ENCODE measurements at places on chromosomes 6 and 20.

DNA sequence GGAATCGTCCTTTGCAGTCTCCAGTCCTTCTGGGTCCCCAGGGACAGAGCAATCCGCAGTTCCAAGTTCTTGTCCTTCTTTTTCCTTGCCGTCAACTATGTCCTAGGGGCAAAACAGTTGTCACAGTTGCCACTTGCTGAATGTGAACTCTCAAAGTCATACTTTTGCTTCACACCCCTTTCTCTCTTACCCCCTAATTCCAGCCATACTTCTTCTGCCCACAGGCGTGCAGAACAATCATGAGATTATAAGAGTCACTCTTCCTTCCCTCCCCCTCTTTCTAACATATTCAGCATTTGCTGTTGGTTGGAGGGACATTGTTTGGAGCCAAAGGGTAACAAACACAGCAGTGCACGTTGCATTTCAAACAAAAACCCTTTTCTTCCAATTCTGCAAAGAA is 74.4 kb downstream of the BCAS1 start:
- no peak for DNase-seq

GRCh38 chr6:73382462-73383113 is 12.0 kb upstream of the DDX43 start:
- DNase-seq: no peak

GRCh38 chr6:12408752-12409151 is 118.6 kb downstream of the EDN1 start:
- DNase-seq: no peak

DNA sequence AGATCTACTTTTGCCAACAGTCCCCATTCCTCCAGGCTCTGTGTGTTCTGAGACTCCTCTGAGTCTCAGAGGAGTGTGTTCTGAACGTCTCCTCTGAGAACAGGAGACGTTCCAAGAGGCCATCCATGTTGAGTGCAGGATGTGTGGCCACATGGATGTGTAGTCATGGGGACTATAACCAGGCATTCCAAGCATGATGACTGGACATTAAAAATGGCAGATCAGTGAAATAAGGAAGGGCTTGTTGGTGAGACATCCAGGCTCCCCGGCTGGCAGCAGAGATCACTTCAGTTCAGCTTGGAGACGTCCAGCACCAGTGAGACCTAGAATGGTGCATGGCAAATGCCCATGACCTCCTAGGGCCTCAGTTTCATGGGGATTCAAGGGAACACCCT is 34.3 kb upstream of the POU5F1 start:
- no peak for DNase-seq

DNA sequence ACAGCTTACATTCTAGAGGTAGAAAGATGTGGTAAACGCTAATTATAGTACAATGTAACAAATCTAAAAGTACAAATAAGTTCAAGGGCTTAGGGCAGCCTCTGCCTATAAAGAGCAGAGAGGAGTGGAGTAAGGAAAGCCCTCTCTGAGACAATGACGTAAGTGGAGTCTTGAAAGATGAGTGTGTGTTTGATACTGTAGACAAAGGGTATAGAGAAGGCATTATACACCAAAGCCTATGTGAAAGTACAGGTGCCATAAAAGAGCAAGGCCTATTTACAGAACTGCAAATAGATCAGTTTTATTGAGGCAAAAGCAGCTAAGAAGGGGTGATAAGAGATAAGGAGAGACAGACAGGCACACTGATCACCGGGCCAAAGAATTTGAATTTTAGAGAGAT is 10.9 kb downstream of the GOPC start:
- no peak for DNase-seq

DNA sequence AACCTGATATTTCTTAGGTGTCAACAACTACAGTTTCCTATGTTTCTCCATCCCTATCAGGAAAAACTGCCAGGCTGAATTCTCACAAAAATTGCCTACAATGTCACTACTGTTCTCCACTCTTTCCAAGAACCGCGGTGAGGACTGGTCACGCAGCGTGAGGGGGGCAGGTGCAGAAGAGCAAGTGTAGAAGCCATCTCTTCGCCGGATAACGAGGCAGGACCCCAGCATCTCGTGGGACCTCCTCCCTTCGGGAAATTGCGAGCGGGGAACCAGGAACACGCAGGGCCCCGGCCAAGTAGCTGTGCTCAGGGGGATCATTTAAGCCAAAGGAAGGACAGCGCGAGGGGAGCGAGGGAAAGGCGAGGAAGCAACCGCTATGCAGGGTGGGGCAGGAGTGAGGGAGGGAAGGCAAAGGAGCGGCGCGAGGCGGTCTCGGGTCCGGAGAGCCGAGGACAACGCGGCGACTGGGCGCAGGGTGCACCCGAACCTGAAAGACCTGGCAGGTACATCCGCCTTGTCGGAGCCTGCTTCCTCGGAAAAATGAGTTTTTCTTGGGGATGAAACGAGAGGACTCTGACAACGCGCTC is 559 bp downstream of the APMAP start:
- DNase-seq: peak; percentile 16

- DNase-seq: no peak
These were observed 329.1 kb upstream of the RUNX2 start for GRCh38 chr6:44999066-44999465.

GRCh38 chr20:17617212-17617867 is 47.5 kb downstream of the DSTN start:
- DNase-seq: peak; percentile 34

DNA sequence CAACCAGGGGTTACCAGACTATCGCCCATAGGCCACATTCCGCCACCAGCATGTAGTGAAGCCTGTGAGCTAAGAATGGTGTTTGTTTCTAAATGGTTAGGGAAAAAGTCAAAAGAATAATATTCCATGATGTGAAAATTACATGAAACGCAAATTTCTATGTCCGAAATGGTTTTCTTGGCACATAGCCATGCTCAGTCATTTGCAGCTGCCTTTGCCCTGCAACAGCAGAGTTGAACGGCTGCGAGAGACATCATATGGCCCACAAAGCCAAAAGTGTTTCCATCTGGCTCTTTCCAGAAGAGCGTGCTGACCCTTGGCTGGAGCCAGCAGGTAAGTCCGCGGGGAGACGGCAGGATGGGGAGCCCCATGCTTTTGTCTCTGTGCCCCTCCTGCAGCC is 60.7 kb downstream of the FAM120B start:
- DNase-seq: no peak

DNA sequence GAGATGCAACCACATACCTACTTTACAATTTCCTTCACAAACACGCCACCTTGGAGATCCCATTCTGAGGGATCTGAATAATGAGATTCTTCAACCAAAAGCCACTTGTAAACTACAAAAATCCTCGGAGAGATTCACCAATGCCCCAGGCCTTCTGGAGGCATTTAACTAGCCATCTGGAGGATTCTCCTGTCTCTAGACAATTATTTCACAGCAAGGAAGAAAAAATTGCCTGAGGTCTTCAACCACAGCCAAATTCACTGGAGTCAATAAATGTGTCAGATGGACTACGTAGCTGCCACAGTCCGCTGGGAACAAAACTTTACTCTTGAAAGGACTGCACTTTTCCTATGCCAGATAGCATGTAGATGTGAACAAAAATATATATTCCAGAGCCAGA is 19.0 kb upstream of the DCDC2 start:
- DNase-seq: no peak

- no peak for DNase-seq
These were observed 167.8 kb upstream of the ZNF337 start for GRCh38 chr20:25864326-25864962.

DNA sequence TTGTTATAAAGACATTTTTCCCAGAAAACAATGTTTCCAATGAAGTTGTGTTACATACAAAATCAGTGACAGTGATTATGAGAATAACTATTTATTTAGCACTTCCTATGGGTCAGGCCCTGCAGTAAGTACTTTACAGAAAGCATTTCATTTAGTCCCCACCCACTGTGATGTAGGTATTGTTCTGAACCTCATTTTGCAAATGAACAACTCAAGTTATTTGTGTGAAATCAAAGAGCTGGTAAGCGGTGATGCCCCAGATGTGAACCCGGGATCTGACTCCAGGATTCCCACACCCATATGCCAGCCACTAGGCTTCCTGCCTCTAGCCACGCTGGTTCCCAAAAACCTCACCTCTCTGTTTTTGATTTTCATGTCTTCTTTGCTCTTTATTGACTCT is 30.9 kb downstream of the FAXC start:
- no peak for DNase-seq

GRCh38 chr6:40669343-40669742 is 82.2 kb upstream of the LRFN2 start:
- no peak for DNase-seq

- no peak for DNase-seq
These were observed 444.6 kb downstream of the KIF16B start for GRCh38 chr20:16128538-16129106.

GRCh38 chr6:68040780-68041179 is 594.3 kb upstream of the ADGRB3 start:
- no peak for DNase-seq

GRCh38 chr6:111555036-111555435 is 50.6 kb downstream of the TRAF3IP2 start:
- DNase-seq: no peak

DNA sequence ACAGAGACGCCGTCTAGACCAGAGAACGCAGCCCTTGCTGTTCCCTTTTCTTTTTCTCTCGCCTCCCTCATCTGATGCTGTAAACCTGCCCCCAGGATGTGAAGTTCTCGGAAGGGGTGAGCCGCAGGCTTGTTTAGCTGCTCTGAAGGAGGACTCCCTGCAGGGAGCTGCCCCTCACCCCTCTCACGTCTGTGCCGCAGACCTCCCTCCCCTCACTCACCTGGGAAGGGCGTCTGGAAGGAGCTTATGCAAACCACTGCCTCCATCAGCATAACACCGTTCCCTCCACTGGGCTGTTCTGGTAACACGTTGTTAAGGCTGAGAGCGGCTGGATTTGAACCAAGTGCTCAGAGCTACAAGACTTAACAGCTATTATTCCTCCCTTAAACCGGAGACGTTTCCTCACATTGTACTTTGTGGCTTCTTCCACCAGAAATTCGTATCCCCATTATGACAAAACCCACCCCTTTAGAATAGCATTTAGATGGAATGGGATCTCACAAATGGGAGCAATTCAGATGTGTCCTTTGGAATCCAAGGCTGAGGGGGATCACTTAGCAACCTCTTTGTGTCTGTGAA is 99.8 kb downstream of the SMOC2 start:
- DNase-seq: no peak

- DNase-seq: no peak
These were observed 86.4 kb downstream of the TCP11 start for GRCh38 chr6:35054743-35055130.

DNA sequence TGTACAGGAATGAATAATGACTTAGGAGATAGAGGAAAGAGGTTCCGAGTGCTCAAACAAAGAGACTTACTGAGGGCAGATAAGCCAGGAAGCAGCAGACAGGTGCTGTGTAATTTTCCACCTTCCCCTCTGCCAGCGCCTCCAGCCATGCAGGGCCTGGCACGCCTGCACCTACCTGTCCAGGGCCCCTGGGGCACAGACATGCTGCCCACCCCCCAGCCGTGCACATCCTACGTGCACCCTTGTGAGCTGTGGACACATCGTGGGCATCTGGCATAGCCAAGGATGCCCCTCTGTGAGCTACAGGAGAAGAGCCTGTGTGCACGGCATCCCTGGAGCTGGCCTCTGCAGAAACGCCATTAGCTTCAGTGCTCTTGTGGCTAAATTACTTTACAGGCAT is 7.1 kb upstream of the SMOC2 start:
- DNase-seq: no peak

- peak; percentile 64 for DNase-seq
These were observed 1.4 kb downstream of the BACH2 start for GRCh38 chr6:90294989-90295853.

DNA sequence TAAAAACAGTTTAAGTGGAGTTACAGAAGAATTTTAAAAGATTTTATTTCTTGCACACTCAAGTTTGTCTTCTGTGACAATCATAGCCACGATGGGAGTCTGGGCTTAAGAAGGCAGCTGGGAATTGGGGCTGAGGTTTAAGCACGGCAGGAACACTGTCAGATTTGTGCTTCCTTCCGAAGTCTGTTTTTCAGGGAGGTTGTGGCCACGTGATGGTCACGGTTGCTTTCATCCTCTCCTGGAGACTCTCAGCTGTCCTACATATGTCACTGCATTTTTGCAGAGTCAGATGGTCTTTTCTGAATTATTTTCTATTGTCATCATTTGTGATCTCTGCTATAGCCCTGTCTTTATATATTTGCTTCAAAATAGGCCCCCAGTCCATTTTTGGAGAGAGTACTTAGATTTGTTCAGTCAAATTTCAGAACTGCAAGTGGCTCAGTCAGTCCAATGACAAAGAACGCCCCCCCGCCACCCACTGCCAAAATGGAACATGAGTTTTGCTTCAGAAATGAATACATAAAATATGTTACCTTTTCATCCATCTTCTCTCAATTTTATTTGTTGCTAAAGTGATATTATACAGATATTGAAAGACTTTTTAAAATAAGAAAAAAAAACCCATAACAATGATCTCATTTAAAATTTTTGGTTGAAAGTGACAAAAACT is 111.8 kb upstream of the ZFP64 start:
- no peak for DNase-seq

DNA sequence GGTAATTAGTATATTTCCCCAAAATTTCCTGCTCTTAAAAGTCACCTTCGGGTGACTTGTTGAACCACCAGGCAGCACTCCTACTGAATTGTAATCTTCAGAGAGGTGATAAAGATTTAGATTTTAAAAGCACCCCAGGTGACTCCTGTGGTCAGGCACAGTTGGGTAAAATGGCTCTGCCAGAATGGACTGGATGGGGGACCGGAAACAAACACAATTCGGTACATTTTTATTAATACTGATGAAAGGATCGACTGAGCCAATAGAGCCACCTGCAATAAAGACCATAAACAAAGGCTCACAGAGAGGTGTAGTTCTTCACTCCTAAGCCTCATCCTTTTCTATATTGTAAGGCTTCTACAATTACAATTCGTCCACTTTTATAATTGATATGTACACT is 19.6 kb upstream of the FAM83C start:
- no peak for DNase-seq

- DNase-seq: no peak
These were observed 139.4 kb downstream of the UST start for GRCh38 chr6:148885925-148886845.

- DNase-seq: no peak
These were observed 102.9 kb downstream of the ADGRG6 start for GRCh38 chr6:142404751-142405150.

DNA sequence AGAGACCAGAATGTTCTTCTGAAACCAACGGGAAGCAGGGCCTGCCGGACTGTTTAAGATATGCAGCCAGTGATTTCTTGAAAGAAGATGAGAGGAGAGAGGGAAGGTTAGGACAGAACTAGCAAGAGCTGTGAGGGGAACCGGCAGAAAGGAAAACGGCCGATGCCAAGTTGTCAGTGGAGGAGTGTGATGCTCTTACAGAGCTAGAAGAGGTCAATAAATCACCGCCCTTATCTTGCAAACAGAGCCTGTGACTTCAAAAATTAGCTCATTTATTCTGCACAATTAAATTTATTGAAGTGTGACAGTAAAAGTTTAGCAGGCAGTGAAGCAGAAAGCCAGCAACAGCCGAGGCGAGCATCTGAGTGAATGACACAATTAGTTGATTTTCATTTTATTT is 509.5 kb upstream of the ID4 start:
- no peak for DNase-seq

DNA sequence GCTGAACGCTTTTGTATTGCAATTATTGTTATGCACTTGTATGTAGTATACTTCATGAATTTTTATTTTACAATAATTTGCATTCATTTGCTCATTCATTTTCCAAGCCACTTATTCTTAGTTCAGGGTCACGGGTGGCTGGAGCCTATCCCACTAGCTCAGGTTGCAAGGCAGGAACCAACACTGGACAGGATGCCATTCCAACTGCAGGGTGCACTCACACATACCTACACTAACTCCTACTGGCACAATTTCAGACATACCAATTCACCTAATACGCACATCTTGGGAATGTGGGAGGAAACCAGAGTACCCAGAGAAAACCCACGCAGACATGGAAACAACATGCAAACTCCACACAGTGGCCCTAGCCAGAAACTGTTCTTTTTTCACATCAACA is 61.8 kb downstream of the LMBRD1 start:
- no peak for DNase-seq
